ENCODE measurements at places on chromosomes 3 and 15.

- DNase-seq, result no peak
Measured at GRCh38 chr3:106349191-106349881, 480.5 kb upstream of the CBLB start.

DNA sequence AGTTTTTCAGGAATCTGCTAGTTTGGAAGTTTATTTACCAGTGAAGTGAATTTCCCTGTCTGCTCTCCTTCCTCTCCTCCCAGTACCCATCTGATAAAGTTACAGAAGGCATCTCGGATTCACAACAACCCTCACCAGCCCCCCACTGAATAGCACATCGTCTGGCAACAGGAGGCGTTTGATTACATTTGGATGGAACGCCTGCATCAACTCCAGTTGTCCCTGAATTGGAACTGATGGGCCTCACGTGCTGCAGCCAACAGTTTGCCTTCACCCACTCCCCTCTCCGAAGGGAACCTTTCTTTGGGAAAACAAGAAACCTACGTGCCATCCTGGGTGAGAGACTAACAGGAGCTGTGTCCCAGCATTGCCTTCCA is 59.5 kb upstream of the BCL6 start:
- DNase-seq, result no peak

GRCh38 chr3:10350324-10350985 is 29.5 kb upstream of the SEC13 start:
- no peak for DNase-seq

GRCh38 chr3:15470849-15471248 is 43.5 kb downstream of the EAF1 start:
- no peak for DNase-seq

DNA sequence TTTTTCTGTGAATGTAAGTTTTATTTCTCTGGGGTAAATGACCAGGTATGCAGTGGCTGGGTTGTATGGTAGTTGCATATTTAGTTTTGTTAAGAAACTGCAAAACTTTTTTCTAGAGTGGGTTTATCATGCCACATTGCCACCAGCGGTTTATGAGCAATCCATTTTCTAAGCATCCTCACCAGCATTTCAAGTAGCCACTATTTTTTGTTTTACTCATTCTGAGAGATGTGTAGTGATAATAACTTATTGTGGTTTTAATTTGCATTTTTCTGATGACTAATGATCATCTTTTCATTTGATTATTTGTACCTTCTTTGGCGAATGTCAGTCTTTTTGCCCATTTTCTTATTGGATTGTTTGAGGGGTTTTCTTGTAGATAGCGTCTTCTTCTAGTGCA is 56.2 kb downstream of the SPRED1 start:
- DNase-seq, result no peak

- DNase-seq, result no peak
Measured at GRCh38 chr3:104234442-104235194, 1132.1 kb upstream of the ALCAM start.

- no peak for DNase-seq
Measured at GRCh38 chr15:80199366-80199765, 46.6 kb downstream of the FAH start.

DNA sequence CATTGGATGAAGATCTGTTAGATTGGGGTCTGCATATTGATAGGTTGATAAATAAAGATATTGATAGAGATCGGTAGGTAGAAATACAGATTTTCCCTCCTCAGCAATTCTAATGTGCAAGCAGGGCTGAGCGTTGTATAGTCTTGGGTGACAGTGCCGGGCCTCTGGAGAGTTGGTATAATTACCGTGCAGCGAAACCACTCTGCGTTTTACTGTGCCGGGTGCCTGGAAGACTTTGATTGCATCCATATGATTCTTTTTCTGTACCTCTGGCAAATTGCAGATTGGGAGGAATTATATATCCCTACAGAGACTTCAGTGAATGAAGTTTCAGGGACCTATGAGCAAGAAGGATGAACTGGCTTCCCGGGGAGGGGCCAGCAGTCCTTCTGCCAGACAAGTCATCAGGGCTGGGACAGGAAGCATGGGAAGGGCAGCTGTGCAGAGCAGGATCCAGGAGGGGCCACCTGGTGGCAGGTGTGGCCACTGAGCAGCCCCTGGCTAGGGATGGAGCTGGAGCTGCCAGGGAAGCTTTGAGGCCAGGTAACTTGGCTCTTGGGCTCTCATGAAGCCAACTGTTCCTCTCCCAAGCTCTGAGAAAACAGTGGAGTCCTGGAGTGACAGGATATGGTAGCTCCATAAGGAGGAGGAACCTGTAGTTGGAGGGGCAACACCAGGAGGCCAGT is 132.5 kb downstream of the APBA2 start:
- no peak for DNase-seq

GRCh38 chr15:55915221-55915620 is 78.2 kb downstream of the NEDD4 start:
- no peak for DNase-seq

- no peak for DNase-seq
Measured at GRCh38 chr15:98163319-98164045, 203.0 kb downstream of the ARRDC4 start.

GRCh38 chr3:169992156-169992555 is 25.5 kb downstream of the SEC62 start:
- DNase-seq, result no peak

GRCh38 chr3:41434781-41435180 is 235.5 kb downstream of the CTNNB1 start:
- no peak for DNase-seq

DNA sequence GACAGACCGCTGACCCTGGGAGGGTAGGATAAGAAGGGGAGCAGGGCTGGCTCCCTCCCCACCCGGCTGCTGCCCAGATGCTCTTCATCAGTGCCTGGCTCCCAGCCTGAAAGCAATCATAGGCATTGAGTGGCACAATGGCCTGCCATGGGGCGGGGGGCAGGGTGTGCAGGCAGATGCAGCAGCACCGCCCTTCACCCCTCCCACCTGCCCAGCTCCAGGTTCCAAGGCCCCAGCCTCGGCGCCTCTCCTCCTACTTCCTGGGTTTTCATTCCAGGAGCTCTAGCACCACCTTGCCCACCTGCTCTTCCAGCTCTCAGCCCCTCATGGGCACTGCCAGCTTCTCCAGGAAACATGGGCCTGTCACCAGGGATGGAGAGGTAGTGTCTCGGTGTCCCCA is 101.7 kb downstream of the MEGF11 start:
- no peak for DNase-seq

GRCh38 chr3:141413391-141413790 is 45.1 kb downstream of the ZBTB38 start:
- DNase-seq, result no peak

DNA sequence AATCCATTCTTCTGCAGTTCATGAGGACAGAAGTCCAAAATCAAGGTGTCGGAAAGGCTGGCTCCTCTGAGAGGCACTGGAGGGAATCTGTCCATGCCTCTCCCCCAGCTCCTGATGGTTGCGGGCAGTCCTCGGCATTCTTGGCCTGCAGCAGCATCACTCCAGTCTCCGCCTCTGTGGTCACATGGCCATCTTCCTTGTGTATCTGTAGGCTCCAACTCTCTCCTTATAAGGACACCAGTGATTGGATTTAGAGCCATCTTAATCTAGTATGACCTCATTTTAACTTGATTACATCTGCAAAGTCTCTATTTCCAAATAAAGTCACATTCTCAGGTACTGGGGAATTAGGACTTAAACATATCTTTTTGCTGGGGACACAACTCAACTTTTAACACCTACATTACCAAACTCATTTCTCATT is 56.0 kb upstream of the FLNB start:
- no peak for DNase-seq

GRCh38 chr3:14358426-14359211 is 43.8 kb upstream of the SLC6A6 start:
- DNase-seq, result no peak

DNA sequence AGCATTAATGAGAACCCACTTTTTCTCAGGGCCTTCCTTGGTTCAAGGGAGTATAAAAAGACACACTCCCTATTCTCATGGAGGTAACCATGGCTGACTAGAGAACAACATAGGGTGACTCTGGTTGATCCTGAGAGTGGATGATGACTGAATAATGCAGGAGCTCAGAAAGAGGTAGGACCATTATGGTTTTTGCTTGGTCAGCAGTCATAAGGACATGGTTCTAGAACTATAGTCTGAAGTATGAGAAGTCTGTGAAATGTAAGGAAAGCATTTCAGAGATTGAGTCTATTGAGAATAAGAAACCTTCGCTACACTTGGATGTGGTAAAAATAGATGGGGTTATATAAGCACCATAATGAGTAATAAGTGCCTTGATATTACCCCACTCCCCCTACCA is 184.1 kb upstream of the GPR149 start:
- DNase-seq, result no peak

- no peak for DNase-seq
Measured at GRCh38 chr3:107235193-107235927, 141.9 kb upstream of the CCDC54 start.

- DNase-seq, result no peak
Measured at GRCh38 chr3:184765730-184766074, 46.3 kb upstream of the VPS8 start.

DNA sequence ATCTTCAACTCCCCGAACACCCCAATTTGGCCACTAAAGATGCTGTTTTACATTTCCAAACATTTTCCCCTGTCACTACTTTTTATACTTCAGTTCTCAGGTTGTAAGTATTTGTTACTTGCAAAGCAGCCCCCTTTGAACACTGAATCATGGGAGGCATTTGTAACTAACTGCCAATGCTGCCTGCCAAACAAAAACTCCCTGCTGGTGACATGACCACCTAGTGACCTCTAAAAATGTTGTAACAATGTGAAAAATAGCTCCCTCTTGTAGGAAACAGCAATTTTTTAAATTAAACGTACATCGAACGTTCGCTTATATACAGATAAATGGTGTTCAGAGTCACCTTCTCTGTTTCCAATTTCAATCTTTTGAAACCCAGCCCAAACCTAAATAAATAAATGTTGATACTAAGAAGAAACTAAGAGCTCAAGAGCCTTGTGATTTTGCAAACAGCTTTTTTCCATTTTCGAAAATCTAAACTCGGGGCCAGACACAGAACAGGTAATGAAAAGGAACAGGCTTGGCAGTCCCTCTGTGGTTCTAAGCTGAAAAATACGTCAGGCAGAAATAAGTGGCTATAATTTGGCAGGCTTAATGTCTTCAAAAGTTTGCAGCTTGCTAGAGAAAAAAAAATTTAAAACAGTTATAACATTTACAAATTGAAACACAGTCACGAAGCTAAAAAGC is 268.6 kb upstream of the WNT5A start:
- DNase-seq, result no peak

DNA sequence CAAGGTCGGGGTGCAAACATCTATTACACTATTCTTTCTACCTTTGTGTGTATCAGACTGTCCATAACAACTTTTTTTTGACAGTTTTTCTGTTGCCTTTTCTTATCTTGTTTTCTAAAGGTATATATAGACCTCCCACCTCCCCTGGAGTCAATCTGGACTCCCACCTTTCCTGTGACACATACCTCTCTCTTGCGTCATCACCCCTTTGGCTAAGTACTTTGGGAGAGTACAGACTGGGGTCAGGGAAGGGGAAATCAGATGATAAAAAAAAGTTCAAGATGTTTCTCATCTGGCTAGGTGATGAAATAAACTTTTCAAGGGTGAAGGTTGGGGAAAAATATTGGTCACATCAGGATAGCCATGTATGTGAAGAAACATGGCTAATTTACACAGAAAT is 17.2 kb downstream of the TSPAN3 start:
- no peak for DNase-seq

GRCh38 chr15:69784798-69785566 is 312.7 kb downstream of the TLE3 start:
- no peak for DNase-seq

DNA sequence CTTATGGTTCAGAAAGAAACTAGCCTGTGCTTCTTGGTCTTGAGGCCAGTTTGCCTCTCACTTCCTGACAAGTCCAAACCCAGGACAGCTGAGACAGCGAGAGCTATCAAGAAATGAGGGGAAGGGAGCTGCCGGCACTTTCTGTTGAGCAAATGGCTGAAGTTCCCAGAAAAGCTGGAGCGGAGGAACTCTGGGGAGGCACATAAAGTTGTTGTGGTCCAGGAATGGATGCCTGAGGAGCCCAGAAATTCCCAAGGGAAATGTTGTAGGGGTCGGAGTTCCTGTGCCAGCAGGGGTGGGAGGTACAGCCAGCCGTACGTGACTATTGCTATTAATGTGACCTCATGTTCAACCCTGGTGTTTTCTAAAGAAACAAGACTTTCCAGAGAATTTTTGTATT is 98.8 kb upstream of the TNFAIP8L3 start:
- DNase-seq, result no peak

GRCh38 chr3:94070341-94070911 is 7.6 kb downstream of the NSUN3 start:
- no peak for DNase-seq

DNA sequence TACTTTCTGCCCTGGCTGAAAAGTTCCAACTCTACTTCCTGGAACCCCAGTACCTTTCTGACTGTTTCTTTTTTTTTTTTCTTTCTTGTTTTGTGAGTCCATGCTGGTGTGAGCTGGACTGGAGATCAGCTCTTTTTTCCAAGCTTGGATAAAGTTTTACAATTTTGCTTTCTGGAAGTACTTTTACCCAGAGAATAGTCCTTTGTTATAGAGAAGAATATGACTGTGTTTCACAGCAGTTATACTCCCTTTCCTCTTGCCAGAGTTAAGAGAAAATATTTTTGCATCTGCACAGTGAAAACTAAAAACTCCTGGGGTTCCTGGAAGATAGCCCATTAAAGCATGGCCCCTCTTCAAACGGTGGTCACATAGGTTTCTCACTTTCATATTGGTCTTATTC is 1100.6 kb downstream of the OTOL1 start:
- no peak for DNase-seq
